SIG-M5 (cell line): ENCODE measurements at places on chromosomes 6 and 20.

GRCh38 chr20:6976106-6976900 lies 208.8 kb downstream of the BMP2 start:
- no peak for DNase-seq

DNA sequence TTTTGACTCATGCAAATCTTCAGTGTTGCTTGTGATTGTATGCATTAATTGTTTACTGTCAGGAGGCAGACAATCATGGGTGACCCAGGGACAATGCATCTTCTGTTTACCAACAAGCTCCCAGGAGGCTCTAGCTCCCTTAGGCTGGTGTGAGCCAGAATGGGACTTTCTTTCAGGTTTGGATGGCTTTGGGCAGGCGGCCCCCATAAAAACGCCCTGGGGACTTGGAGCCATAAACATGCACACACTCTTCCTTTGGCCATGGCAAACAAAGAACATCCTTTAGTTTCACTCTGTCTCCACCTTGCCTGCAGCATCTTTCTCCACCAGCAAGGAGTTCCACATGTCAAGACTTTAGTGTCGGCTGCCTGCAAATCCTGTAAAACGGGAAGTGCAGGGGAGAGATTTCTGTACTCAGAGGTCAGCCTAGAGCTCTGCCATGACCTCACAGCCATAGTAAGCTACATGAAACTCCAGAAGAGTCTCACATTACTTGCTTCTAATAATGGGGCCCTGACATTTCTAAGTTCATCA lies 127.6 kb downstream of the MAP3K7 start:
- no peak for DNase-seq

DNA sequence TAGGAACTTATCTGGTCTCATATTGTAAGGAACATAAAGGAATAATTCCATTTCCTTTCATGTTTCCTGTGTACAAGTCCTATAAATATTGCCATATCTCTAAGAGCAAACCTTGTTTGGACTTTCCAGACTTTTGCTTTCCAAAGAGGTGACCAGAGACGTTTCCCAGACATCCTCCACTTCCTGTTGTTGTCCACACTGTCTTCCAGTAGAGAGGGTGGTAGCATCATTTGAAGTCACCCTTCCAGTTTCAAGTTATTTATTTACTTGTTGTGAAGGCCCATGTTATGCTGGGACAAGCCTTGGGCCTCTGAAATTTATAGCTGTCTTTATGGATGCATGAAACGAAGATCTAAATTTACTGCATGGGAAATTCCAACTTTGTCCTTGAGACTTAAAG lies 10.6 kb upstream of the TGM3 start:
- no peak for DNase-seq

GRCh38 chr6:159982731-159983506 lies 14.0 kb downstream of the IGF2R start:
- no peak for DNase-seq

DNA sequence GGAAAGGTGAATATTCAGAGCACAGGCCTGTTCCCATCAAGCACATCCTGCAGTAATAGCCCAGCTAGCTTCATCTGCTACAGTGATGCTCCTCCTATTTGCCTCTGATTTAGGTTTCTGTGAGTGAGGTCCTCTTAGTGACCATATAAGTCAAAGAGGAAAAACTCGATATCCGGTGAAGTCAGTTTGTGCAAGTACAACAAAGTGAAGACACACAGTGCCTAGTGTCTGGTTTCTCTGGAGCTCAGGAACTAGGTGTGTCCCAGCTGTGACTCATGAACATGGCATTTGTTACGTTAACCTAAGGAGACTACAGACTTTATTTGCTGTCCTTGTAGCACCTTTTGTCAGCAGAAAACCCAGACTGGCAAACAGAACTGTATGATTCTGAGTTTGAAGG lies 33.9 kb downstream of the EDN1 start:
- DNase-seq = no peak

DNA sequence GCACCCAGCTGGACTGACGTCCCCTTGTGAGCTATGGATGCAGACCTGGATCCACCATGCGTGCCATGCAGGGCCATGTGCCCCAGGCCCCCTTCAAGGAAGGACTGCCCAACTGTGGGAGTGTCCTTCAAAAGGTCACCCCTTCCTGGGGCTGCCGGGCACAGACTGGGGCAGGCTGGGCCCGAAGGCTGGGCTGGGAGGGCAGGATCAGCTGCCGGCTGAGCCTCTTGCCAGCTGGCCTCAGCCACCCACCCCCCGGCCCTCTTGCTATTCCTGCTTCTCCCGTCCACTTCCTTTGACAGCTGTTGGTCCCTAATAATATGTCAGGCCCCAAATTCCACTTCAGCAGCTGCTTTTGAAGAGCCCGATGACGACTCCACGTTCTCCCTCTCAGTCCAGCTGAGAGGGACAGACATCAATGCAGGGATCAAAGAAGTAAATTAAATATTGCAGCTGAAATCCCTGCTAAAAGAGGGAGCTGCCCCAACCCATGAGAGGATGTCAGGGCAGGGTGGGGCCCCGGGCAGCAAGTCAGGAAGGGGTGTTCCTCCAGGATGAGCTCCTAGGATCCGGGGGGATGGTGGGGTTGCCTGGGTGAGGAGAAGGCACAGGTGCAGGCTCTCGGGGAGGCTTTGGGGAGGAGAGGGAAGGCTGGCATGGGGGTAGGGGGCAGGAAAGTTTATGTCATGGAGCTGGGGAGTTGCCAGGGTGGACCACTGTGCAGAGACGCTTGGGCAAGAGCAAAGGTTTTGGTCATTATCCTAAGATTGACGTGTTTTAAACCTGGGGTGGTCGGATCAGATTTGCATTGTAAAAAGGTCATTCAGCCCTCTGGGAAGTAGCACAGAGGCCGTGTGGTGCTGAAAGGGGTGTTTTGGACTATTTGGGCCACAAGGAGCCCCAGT lies 185.0 kb downstream of the ANKRD60 start:
- no peak for DNase-seq
